ENCODE measurements at places on chromosomes 1 and 21.
A peak's percentile ranks its signal among the peaks of the same experiment; 100 is the strongest.

GRCh38 chr1:66372522-66373101 is 161.3 kb upstream of the SGIP1 start:
- DNase-seq: peak; percentile 24

DNA sequence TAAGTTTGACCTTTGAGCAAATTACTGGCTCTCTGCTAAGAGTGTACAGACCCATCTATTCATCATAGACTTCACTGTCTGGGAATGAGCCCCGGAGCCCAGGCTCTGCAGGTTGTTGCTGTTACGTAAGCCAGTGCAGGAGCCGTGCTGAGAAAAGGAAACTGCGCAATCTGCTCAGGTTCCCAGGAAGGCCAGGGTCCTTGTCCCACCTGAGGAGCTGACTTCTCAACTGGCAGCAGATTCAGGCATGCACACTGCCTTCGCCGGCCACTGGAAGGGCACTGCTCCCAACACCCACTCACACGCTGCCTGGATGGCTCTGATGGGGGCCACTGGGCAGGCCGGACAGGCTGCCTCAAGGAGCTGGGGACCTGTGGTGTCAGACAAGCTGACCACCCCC is 19.5 kb downstream of the RCAN1 start:
- no peak for DNase-seq

GRCh38 chr1:21837476-21837875 is 25.4 kb downstream of the LDLRAD2 start:
- DNase-seq: no peak

DNA sequence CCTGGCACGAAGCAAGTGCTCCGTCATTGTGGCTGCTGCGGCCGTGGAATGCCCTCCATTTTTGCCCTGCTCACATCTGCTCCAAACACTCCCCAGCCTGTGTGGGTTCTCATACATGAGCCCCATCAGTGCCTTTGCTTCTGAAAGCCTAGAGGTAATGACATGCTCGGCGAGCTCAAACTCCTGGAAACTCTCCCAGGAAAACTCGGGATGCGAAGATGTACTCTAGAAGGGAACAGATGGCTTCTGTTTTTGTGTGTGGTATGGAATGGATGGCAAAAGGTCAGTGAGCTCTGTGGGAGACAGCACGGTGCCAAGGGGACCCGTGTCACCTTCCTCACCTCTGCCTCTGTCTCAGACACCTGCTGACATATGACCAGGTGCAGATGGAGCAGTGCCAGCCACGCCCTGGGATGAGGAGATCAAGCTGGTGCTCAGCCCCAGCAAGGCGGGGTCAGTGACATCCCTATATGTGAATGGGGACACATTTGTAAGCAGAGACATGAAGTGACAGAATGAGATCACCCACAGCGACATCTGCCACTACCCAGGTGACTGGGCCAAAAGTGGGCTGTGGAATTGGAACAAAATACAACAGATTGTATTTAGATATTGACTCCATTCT is 84.1 kb upstream of the COX20 start:
- DNase-seq: no peak

DNA sequence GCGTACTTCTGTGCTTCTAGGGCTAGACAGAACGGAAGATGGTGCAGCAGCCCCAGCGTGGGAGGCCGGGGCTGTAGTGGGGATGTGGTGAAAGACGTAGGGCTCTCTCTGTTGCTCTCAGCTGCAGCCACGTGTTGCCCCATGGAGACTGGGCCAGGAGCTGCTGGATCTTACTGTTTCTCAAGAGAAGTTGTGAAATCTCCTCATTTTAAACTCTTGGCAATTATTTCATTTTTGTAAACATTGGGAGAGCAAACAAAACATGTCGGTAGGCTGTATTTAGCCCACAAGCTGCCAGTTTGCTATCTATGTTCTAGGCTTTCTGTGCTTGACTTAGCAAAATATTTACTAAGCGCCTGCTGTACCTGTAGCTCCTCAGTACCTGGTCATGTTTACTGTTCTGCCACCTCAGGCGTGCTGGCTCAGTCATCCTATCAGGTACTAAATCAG is 15.9 kb upstream of the ELOA start:
- DNase-seq: no peak

DNA sequence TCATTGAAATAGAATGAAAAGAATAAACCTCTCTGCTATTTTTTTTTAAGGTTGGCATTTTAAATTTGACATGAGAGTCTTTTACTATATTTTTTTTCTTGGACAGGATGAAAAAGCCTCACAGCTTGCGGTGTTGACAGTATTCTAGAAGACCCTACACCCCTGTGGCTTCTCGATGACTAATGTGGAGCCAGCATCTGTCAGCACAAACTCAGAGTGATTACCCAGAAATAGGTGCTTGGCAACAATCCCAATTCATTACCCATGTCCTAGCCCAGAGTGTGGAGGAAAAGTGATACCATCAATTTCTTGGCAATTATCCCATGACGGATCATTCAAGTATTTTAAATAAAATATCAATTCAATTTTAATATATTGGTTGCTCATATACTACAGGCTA is 186.8 kb upstream of the MAP1LC3C start:
- DNase-seq: no peak

- DNase-seq: no peak
Measured at GRCh38 chr1:44040846-44041245, 9.6 kb upstream of the SLC6A9 start.

GRCh38 chr21:32979598-32980268 is 46.0 kb upstream of the OLIG2 start:
- no peak for DNase-seq

DNA sequence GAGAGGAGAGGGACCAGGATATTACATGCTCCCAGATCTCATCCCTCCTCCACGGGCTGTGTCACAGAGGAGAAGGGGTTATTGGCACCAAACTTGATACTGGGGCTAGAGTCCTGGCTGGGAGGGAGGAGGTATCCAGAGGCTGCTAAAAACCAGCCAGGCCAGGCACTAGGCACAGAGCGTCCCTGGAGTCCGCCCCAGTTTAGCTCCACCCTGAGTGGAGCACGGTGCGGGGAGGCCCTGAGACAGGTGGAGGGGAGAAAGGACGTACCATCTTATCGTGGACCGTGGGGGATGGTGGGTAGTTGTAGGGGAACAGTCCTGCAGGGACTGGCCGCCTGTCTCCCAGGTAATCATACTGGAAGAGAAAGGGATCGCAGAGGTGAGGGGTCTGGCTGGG is 42.7 kb upstream of the GOLT1A start:
- DNase-seq: no peak

DNA sequence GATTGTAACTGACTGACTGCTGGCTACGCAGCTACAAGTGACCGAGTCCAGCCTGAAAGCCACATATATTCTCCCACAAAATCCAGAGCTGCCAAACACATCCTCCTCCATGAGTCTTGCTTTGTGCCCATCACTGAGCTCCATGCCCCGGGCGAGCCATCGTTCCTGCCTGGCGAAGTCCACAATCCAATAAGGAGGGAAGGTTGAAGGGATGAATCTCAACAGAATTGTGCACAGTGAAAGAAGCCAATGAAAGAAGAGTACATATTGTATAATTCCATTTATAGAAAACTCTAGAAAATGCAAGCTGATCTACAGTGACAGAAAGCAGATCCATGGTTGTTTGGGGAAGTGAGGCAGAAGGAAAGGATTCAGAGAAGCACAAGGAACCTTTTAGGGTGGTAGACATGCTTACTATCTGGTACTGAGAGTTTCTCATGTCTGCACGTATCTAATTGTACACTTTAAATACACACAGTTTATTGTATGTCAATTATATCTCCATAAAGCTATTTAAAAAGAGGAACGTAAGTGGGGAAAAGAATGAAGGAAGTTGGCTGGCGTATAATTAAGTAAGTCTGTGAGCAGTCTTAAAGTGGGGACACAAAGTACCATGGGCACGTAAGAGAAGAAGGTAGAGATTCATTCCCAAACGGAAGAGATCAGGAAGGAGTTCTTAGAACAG is 115.9 kb upstream of the JUN start:
- DNase-seq: no peak

- no peak for DNase-seq
Measured at GRCh38 chr1:87981810-87982209, 653.1 kb downstream of the LMO4 start.

GRCh38 chr1:182351790-182352364 is 39.7 kb downstream of the GLUL start:
- no peak for DNase-seq

- peak; percentile 63 for DNase-seq
Measured at GRCh38 chr1:31760471-31761470, 3.4 kb downstream of the ADGRB2 start.

DNA sequence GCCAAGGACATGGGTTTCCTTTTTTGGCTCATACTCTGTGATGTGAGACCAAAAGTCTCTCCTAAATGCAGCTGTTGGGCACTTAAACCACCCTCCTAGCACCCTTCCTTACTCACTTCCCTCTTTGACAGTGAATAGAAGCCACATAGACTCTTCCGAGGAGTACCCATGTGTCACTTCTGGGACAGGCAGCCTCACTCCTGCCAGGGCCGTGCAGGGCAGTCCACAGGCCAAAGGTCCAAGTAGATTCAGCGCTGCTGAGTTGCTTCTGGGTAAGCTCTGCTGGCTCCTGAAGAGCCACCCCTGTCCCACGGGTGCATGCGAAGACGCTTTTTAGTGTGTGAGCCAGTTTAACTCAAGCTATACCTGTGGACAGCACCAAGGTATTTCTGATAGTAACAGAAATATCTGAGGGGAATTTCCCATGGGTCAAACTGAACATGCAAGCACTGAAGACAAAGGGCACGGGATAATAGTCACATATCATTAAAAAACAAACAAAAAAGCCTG is 36.8 kb upstream of the BMP8B start:
- DNase-seq: no peak

- DNase-seq: no peak
Measured at GRCh38 chr1:19322481-19322880, 10.4 kb downstream of the SLC66A1 start.

DNA sequence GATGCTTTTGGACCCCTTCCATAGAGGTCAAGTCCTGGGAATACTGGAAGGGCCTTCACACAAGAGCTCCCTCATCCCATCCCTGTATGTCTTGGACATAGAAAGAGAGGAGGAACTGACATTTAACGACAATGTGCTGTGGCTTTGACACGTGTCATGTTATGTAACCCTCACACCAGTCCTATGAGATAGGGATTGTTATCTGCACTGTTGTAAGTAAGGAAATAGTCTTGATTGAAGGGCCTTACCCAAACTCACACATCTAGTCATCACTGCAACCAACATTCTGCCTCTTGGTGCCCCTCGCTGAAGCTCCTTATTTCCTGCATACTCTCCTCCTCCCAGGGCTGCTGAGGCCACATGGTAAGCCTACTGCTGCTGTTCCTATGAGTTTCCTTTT is 63.7 kb upstream of the ANGPTL1 start:
- no peak for DNase-seq

DNA sequence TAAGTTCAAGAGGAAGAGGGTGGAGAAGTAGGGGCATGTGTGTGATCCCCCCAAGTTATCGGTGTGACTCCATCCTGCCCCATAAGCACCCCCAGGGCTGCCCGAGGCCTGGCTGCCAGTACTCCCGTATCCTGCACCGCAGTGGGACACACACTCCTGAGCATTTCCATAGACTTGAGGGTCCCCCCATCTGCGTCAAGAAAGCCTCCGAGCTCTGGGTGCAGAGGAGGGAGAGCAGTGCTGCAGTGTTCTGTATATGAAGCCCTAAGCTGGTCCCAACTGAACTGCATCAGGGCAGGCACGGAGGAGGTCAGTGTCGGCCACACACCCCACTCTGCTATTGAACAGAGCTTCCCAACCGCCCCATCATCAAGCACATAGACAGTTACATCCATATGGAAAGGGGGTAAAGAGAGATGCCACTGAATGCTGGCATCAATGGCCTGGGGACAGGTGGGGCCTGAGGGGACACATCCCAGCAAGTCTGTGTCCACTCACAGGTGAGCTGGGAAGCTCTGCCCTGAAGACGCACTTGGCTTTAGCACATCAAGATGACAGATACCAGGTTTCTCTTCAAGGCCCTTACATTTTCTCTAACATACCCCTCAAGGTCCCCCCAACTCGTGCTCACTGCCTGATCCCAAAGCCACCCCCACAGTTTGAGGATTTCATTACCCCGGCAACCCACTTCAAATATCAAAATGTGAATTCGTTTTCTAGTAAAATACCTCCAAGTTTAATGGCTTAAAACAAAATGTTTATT is 64.3 kb downstream of the EVA1C start:
- no peak for DNase-seq

GRCh38 chr1:18941221-18942141 is 15.0 kb downstream of the IFFO2 start:
- no peak for DNase-seq
